ENCODE measurements at places on chromosomes 12 and 14.
A peak's percentile ranks its signal among the peaks of the same experiment; 100 is the strongest.

DNA sequence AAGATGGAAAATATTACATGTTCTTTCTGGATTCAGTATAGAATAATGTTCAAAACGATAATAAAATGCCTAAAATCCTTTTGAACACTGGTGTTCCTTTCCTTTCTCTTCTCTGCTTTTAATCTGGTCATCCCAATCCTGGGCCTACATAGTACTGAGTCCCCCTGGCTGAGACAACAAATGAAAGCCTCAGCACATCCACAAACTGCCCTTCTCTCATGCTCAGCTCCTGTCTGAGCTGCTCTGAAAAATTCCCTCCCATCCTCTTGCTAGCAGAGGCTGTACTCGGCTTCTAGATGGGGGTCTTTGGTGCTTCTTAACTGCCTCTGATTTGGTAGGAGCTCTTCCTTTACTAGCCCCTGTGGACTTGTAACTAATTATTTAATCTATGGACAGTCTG, 232.3 kb downstream of the MED13L start:
- DNase-seq, result no peak

DNA sequence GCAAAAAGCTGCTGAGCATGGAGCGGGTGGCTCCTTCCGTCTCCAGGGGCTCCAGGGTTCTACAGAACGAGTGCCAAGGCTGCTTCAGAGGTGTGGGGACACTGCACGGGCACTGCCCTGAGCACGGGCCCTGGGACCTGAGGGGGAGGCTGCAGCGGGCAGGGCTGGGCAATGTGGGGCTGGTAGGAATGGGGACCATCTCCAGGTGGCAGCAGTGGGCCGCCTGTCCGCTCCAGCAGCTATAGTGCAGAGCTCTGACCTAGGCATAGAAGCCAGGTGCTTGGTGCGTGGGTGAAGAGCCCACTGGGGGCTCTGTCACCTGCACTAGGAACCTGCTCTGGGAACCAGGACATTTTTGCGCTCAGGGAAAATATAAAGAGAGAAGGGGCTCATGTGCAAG, 22.3 kb downstream of the HDAC7 start:
- no peak for DNase-seq

DNA sequence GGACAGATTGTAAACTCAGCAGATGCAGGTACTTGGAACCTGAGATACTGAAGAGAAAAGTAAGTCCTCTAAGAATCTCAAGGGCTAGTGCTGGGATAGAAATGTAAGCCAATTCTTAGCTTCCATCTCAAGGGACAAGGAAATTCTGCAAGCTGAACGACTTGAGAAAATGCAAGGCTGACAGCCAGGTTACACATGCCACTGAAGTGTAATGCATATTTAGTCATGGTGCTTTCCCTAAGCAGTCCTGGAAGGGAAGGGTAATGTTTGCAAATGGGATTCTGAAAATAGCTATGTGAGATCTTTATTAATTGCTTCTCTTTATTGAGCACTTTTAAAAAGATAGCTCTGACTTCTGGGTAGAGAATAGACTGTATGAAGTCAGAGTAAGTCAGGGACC, 402.7 kb upstream of the SEL1L start:
- DNase-seq, result no peak

DNA sequence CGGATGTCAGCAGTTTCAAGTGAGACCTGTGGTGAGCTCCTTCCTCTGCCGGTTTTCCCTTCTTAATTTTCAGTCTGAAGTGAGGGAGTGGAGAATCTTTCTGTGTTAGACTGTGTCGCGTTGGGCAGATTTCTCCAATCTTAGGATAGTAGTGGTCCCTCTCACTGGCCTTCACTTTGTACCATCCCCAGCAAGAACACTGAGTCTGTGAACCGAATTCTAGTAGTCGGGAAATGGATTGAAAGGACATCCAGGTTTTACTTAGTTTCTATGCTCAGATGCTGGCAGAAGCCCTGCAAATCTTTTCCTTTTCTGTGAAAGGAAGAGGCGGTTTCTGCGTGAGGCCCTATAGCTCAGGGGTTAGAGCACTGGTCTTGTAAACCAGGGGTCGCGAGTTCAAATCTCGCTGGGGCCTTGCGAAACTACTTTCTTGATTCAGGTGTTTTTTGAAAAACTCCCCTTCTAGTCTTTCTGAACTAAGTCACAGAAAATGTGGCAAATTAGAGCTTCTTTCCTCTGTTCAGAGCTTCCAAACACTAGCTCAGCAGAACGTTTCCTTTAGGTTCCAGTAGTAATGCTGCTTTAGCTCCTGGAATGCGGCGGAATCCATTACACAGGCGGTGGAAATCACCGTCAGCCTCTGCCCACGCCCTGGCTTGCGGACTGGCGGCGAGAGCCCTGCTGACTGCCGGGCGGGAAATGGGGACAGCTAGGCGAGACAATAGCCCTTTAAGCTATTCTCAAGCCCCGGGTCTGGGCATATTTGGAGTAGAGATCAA, 2.8 kb upstream of the RNASE4 start:
- DNase-seq, result no peak

DNA sequence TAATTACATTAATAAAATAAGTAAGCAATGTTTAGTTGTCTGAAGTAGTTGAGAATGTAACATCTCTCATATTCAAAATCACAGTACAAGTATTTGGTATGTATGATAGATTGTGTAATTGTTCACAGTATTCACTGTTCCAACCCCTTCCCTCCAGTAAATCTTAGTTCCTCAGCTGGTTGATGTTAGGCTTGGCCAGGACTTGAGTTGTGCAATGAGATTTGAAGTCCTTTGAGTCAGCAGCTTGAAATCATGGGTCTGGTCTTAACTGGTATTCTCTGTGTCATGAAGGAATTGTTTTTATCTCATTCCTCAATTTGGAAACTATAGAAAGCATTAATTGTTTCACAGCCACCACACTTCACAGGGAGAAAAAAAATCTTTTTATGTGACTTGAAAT, 477.1 kb downstream of the FSCB start:
- DNase-seq, result no peak

DNA sequence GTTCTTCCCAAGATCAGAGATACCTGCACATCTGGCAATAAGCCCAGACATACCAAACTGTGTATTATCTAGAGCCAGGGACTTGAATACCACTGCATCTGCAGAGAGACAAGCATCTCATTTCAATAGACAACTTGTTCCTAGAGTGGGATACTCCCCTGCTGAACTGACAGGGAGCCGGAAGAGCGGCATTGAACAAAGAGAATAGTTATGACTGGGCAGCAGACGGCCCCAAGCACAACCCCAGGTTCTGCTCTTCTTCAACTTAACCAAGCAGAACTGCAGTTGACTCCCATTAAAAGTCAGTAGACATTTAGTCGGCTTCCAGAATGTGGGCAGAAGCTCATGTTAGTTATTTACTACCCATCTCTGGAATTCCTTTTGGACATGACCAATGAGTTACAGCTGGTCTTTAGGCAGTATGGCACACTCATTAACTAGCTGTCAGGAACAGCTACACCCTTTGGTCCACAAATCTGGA, 112.9 kb downstream of the HMGA2 start:
- peak; percentile 56 for DNase-seq
